ENCODE measurements at places on chromosomes 1 and 21.

DNA sequence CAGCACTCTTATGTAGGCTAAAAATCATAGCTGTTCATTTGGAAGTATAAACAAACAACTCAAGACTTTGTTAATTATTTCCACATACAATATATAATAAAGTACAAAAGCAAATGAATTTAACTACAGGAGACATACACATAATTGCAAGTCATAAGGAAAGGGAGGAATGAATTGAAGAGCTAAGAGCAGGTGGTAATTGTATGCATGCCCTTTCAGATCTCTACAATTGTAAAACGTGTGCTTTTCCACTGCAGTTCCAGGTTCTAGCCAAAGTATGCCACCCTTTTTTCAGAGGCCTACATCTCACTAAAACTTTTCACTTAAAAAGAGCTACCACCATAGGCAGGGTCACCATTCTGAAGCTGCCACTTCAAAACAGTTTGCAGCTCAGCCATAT is 42.8 kb upstream of the HP1BP3 start:
- no peak for DNase-seq

GRCh38 chr1:187374742-187375141 is 546.0 kb downstream of the PLA2G4A start:
- no peak for DNase-seq

DNA sequence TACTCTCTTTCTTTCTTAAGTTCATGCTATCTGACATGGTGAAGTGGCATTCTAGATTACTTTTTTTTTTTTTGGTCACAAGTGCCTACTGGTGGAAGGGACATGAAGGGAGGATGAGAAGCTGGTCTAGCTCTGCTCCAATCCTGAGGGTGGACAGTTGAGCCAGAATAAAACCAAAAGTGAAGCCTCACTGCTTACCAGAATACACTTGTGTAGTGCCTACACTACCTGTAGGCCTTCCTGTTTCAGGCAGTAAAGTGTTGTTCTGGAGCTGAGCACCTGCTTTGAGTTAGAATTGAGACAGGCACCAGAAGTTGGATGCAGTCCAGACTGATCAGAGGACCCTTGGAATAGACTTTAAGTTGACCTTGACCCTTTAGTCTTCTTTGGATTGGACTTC is 40.4 kb upstream of the APOBEC4 start:
- DNase-seq = no peak

DNA sequence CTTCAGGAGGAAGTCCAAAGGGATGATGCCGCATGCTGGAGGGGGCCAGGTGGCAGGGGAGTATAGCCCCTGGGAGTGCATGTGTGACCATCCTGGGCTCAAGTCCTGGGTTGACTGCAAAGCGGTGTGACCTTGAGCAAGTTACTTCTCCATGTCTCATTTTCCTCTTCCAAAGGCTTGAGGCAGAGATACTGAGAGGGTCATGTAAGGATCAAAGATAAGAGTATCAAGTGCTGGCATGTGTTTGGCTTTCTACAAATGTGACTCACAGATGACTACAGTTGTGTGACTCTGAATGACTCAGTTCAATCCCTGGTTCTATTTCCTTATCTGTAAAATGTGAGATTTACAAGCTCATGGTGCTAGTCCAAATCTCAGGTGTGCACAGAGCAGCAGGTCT is 26.1 kb downstream of the PROK1 start:
- peak; percentile 69 for DNase-seq

- no peak for DNase-seq
Observed at GRCh38 chr1:230876660-230877059, 8.3 kb upstream of the C1orf198 start.
